ENCODE measurements at places on chromosomes 1 and 21.

GRCh38 chr1:6848816-6849215 lies 63.6 kb downstream of the CAMTA1 start:
- no peak for DNase-seq

GRCh38 chr1:216815260-216816131 lies 92.3 kb upstream of the ESRRG start:
- no peak for DNase-seq

DNA sequence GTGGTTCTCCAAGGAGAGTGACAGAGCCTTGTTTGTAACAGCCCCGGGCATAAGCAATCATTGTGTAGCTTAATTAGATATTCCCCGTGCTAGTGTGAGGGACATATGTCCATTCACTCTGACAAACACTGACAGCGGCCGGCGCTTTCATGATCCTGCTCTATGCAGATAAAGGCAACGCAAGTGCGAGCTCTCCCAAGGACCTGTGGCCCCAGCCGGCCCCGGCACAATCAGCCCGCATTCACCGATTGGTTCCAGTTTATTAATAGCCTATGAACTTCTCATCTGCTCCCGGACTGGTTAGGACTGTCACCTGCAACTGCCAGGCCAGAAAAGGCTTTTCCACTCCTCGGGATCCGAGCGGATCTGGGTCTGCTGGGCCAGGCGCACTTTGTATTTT lies 18.0 kb upstream of the OLIG1 start:
- DNase-seq = no peak

- no peak for DNase-seq
These were observed 37.1 kb upstream of the CAP1 start for GRCh38 chr1:40003156-40004093.

GRCh38 chr1:94955767-94956632 lies 29.1 kb upstream of the CNN3 start:
- no peak for DNase-seq

DNA sequence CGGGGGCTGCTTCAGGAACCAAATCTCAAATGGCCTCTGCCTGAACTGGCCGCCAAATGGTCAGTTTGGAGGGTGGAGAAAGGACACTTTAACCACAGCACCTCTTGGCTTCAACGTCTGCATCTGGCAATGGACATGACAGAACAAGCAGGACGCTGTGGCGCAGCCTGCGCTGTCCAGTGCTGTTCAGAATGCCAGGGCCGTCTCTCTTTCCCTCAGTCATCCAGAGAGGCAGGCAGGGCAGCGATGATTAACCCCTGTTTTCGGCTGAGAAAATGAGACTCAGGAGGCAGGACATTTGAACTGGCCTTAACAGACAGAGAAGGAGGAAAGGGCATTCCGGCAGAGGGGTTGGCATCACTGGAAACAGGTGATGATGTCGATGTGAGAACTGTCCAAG lies 48.6 kb downstream of the GLIS1 start:
- DNase-seq = no peak

- DNase-seq = no peak
These were observed 16.5 kb downstream of the SOD1 start for GRCh38 chr21:31675960-31676359.

GRCh38 chr1:219298571-219299148 lies 125.0 kb downstream of the LYPLAL1 start:
- no peak for DNase-seq

DNA sequence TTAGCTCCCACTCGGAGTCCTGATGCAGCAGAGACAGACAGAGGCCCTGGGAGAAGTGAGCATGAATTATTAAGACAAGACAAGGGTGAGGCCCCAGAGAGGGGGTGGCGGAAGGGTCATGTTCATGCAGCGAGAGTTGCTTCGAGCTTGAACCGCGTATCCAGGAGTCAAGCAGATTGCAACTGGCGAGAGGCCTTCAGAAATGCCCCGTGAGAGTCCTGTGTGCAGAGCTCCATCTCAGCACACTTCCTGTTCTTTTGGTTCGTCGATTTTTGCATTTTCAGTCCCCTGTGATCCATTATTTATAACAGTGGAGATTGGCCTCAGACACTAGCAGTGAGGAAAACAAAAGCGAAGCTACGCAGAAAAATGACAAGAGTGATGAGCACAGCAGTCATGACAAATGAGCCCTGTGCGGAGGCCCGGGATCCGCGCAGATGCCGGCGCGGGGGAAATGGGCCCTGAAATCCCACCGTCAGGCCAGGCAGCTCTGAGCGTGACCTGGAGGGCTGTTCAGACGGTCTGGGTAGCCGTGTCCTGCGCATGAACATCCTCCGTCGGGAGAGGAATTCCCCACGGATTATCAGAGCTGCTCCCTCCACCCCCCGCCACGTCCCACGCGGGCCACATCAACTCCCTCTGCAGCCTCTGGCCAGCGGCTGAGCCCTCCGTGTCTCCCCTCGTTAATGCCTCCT lies 15.0 kb downstream of the PDE9A start:
- no peak for DNase-seq

DNA sequence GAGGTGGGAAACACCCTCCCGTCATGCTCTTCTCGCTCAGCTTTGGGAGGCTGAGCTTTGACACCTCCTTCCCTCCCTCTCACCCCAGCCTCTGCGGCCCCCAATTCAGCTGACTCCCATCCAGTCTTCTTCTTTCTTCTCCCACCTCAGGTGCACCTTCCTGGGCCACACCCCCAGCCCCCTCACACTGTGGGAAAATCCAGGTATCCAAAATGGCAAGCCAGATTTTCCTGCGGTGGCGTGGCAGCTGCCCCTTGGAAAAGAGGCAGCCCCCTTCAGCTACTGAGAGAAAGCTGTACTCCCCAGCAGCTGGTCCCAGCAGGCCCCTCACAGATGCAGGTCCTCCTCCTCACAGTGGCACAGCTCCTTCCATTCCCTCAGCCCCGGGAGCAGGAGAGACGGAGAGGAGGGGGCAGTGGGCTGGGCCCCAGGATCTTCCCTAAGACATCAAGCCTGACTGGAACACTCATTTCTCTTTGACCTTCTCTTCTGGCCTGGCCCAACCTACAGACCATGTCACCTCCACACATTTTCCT lies 61.6 kb downstream of the OPTC start:
- DNase-seq = no peak

DNA sequence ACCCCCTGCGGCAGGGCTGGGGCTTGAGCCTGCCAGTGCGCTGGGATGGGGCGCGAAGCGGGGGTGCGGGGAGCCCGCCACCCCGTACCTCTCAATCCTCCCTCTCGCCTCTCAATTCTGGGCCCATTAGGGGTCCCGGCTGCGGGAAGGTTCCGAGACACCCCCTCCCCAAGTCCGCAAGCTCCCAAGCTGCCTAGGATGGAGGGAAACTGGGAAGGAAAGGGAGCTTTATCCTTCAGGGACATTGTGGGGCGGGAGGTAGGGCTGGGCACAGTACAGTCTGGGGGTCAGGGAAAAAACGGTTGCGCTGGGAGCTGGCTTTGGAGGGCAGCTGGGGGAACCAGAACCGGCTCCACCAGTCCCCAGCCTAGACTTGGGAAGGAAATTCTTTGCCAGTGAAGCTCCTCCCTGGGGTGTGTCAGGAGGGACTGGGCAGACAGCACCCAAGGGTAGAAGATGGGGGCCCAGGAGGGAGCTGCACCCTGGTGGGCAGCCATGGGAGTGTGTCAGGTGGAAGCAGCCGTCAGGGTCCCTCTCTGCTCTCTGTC lies 904 bp downstream of the GJB3 start:
- no peak for DNase-seq

GRCh38 chr1:110541906-110542395 lies 23.0 kb upstream of the KCNA10 start:
- no peak for DNase-seq

GRCh38 chr1:99544328-99544727 lies 101.6 kb upstream of the PALMD start:
- DNase-seq = no peak

DNA sequence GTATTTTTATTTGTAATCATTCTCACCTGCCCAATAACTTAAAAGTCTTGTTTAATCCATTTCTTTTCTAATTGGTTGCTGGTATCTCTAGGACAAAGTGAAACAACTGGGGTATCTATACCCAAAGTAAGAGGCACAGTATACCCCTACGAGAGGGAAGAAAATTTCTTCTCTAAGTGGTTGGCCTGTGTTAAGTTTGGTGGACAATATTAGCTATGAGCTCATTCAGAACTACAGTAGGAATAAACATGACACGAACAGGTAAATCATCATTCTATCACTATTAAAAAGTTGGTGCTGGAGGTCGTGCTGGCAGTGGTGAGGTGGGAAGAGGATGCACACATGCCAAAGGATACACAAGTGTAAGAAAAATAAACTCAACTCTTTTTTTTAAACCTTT lies 99.6 kb downstream of the ZNF644 start:
- DNase-seq = no peak

- no peak for DNase-seq
These were observed 72.5 kb downstream of the KCNT2 start for GRCh38 chr1:196535727-196536126.

GRCh38 chr1:117886101-117886795 lies 43.2 kb downstream of the GDAP2 start:
- no peak for DNase-seq

- DNase-seq = no peak
These were observed 621.4 kb upstream of the RGS18 start for GRCh38 chr1:191536791-191537429.

DNA sequence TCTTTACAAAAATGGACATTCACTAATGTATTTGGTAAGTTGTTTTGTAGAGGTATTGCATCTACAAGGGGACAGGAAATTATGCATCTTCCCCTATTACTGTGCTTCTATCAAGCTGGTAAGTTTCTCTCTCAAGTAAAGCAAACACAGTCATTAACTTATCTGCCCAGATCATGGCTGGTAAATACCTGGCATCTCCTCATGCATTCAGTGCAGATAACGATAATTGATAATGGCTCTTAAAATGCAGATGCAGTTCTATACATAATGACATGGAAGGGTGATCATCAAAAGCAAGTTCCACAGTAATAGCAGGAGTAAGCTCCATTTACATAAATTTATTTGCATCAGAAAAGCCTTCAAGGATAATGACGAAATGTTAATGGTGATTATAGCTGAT lies 122.4 kb downstream of the SIPA1L2 start:
- DNase-seq = no peak

DNA sequence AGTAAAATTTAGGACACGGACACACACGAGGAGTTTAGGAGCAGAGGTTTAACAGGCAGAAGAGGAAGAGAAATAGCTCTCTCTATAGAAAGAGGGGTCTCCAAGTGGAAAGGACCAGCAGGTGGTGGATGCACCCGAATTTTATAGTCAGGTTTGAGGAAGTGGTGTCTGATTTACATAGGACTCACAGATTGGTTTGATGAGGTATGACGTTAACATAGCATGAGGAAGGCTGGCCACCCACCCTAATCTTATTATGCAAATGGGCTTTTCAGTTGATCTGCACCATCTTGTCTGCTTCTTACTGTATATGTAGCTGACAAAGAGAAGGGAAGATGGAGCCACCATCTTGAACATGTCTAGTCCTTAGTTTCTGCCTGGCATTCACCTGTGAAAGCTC lies 52.5 kb upstream of the RGS2 start:
- no peak for DNase-seq

GRCh38 chr21:36917471-36918158 lies 48.9 kb downstream of the HLCS start:
- no peak for DNase-seq

DNA sequence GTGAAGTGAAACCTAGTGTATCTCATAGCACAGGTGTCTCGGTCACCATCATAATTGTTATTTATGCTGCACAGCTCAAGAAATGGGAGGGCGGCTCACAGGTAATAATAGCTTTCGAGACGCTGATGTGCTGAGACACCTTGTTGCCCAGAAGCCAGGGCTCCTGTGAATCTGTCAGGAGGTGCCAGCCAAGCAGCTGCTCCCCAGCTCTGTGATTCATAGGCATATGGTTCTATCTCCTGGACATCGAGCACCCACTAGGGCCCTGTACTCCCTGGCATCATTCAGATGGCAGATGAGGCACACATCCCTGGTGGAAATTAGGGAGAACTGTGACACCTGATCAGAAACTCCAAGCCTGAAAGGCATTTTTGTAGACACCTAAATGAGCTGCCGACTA lies 53.5 kb downstream of the SYT6 start:
- no peak for DNase-seq

- no peak for DNase-seq
These were observed 3.5 kb downstream of the FMO2 start for GRCh38 chr1:171188388-171189266.

- DNase-seq = no peak
These were observed 5.4 kb downstream of the TACSTD2 start for GRCh38 chr1:58571616-58572015.

DNA sequence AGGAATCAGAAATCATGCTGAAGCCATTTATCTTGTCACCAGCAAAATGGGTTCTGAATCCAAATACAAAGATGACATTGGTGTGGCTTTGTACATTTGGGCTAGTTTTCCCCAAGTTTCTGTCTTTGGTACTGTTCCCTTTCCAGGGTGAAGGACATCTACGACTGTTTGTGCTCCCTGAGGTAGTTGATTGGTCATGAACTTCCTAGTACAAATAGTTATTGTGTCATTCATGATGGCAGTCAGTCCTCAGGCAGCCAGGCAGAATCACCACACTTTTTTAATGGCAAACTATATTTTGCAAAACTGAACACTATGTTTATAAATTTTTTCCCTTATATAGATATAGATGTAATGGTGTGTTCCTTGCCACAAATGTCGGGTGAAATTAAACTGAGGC lies 46.0 kb downstream of the CEP350 start:
- DNase-seq = no peak

- no peak for DNase-seq
These were observed 4.5 kb downstream of the PLA2G2A start for GRCh38 chr1:19974822-19975416.

- DNase-seq = no peak
These were observed 15.1 kb upstream of the JUN start for GRCh38 chr1:58798910-58799442.

GRCh38 chr21:44855572-44855971 lies 17.9 kb downstream of the PTTG1IP start:
- DNase-seq = no peak

- DNase-seq = no peak
These were observed 5.9 kb downstream of the GNAT2 start for GRCh38 chr1:109613361-109614147.

DNA sequence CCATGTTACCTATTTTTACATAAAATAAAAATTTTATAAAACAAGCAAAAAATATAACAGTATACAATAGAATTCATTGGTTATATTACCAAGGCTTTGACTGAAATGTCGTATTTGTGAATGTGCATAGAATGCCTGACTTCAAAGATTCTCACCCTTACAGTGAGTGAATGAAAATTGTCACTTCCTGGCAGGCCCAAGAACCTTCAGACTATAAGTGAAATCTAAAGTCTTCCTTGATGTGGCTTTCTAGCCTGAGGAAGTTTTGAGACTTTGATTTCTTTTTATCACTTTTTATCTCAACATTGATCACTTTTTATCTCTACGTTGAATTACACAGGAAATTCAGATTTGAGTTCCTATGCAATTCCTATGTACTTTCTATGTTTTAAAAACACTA lies 104.7 kb upstream of the KIAA0040 start:
- no peak for DNase-seq

DNA sequence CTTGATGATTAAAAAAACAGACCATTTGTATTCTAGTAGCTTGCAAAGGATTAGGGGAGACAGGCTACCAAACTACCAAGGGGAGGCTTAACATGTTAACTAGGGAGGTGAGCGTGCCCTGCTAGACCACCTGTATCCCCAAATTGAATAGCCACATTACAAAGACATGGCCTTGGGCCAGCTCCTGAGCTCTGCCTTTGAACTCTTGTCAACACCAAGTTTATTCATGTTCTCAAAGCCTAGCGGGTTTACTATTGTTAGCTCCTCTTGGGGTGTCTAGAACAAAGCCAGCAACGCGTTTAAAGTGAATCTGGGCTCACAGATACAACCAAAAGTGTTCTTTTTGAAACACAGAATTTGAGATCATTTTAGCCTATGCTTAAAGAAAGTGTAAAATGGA lies 36.3 kb downstream of the SMYD2 start:
- no peak for DNase-seq
